ENCODE measurements at places on chromosomes 13 and 19.

DNA sequence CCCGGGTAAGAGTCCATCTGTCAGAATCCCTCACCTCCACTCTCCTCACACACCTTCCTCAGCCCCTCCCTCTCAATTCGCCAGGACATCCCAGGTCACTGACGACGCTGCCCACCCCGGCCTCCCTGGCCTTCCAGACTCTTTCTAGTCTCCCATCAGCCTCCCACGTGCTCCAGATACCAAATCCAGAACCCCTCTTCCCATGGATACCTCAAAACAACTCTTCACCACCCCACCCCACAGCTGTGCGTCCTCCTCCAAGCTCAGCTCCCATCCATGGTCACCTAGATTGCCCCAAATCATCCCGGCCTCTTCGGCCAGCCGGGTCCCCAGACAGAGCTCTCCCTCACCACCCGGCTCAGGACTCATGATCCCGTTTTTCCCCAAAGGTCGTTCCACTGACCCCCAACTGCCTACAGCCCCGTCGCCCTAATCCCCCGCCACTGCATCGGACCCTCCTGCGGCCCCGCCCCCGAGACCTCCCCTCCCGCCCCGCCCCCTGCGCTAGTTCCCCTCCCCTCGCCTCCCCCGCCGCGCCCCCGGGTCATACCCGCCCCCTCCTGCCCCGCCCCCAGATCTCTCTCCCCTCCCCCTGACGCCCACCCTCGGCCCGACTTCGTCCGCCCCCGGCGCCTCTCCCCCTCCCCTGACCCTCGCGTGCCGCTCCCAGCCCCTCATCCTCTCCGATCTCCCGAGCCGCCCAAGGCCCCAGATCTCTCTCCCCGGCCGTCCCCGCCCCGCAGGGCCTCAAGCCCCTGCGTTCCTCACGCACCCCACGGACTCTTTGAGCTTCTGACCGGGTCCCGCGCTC lies 546 bp downstream of the UBXN6 start:
- no peak for DNase-seq

DNA sequence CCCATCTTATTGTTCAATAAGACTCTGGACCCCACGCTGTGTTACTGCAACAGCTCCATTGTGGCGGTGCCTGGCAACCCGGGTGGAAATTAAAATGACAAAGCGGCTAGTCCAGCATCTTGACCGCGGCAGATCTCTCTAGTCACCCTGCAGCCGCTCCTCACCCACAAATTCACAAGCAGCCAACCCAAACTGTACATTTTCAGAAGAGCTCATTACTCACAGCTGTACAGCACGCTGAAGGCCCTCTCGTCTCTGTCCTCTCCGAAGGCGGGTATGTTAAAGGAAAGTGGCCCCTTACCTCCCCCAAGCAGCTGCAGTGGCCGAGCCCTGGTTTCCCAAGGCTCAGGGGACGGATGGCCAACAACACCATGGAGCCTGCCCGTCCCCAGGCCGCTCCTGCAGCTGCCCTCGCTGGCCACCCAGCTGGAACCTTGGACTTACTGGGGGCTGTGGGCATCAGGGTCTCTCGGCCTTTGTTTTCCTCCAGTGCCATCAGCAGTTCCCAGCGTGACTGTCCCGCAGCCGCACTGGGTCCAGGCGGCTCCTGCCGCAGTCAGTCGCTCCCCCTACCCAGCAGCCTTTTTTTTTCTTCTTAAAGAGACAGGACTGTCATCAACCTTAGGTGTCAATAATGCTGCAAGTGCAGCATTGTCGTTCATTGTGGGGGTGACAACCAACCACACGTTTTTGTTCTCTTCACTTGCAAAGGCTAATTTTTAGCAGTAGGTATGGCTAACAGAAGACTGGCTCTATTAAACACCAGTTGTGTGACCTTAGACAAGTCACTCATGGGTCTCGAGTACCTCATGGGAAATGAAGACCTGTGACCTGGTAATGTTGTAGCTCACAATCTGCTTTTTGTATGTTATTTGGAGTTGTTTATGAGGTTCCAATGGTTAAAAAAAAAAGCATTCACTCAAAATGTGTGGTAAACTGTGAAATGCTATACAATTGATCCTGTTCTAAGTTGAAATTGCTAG lies at the start of gene SACS:
Gene SACS (minus strand): TSS at position 532 of the 983 bp plus-strand sequence. CDS start 22,463 bp downstream, outside the sequence.
- DNase-seq: peak; percentile 64

DNA sequence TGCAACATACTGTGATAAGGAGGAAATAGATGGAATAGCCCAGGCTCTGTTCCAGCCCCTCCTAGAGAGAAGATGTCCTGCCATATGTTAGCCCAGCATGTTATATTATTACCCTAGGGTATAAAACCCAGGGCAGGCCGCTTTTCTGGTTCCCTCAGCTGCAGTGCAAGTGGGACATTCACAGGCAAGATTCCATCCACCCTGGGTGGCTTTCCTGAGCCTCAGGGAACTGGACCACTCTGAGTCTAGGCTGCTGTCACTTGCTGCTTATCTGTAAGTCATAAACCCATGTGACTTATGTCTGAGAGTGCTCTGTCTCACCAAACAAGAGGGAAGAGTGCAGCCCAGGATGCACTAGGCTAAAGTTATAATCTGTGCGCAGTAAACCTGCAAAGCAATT lies 413.2 kb downstream of the MZT1 start:
- DNase-seq: peak; percentile 25

DNA sequence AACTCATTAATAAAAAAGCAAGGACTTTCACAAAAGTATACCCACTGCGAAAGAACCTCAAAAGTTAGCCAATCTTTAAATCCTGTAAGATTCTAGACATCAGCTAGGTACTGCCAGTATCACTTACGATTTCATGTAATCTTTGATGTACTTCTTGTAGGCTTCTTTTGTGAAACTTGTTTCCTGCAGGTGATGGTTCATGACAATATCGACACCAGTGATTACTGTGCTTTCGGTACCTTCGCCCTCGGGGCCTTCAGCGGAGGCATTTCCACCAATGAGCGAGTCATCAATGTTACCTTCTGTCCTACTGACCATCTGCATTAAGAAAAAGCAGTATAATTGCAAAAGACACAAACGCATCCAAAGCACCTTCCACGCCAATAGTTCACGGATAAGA lies 1.1 kb downstream of the TPT1 start:
- no peak for DNase-seq

- DNase-seq: no peak
These were observed 82.8 kb downstream of the SIPA1L3 start for GRCh38 chr19:37989855-37990254.

DNA sequence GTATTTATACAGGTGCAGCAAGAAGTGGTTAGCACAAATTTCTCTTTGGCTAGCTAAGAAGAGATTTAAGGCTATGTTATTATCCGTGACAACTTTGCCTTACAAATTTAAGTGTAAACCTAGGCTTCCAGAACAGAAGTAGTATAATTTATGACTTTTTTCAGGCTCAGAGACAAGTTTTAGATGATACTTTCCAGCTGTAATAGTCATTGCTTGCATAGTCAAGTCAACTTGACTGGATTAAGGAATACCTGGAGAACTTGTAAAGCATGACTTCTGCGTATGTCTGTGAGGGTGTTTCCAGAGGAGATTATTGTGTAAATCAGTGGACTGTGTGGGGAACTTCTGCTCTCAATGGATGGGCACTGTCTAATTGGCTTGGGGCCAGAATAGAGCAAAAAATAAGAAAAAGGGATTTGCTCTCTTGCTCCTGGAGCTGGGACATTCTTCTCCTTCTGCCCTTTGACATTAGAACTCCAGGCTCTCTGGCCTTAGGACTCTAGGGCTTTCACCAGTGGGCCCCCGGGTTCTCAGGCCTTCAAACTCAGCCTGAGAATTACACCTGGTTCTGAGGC lies 33.0 kb downstream of the CYSLTR2 start:
- no peak for DNase-seq

- DNase-seq: no peak
These were observed 7.8 kb downstream of the ZNF350 start for GRCh38 chr19:51978882-51979281.

DNA sequence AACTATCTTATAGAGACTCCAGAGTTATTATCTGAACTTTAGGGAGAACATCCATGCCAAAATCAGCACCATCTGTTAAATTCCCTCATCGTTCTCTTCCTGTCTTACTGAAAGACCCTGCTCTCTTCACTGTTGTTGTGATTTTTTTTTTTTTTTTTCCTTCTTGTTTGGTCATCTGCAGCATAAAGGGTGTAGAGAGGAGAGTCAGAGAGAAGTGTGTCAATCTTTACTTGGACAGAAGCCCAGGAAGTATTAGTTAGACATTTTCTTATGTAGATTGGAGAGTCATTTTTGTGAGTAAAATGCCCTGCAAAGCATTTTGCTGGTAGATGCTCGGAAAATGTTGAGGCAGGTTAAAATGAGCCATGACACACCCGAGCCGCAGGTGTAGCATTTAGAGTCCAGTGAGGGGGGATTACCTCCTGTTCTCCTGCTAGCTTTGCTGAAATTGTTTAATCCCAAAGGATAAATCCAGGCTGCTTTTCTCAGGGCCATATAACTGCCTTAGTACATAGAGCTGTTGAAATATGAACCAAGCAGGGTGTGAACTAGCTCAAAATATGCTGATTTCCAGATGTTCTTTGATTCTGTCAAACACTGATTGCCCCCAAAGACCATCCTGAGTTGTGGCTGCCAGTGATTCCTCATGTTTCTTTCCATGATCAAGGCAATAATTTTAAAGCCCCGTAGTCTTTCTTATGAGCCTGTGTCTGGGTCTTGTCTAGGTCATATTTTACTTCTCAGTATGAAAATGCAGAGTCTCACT lies 143.5 kb downstream of the DCT start:
- no peak for DNase-seq

GRCh38 chr13:30690282-30691188 lies 44.8 kb upstream of the ALOX5AP start:
- no peak for DNase-seq

GRCh38 chr13:25874064-25874737 lies 177.6 kb downstream of the SHISA2 start:
- no peak for DNase-seq

DNA sequence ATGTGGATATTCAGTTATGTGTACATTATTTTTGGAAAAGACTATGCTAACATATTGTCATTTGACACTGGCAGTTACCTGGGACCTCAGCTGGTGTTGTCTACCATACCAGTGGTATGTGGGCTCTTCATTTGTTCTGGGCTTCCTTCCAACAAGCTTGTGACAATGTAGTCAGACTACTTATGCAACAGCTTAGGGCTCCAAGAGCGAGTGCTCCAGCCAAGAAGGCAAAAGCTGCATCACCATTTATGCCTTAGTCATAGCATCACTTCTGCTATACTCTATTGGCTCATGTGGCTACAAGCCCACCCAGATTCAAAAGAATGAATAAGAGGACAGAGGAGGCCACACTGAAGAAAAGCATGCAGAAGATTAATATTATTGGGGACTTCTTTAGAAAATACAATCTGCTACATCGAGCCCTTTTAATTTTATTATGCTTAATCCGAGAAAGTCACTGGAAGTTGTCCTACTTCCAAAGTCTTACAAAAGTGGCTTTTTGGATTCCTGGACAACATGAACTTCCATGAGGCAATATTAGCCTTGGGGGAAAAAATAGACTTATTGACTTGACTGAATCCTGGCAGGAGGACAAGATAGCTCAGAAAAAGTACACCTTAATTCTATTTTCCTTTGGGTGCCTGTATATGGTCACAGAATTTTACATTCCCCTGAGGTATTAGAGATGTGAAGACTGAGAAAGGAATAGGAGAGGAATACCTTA lies 529.4 kb upstream of the HTR2A start:
- no peak for DNase-seq

- no peak for DNase-seq
These were observed 83.9 kb downstream of the LRRC63 start for GRCh38 chr13:46295491-46296114.
